Activated T-cell treated with anti-CD3 and anti-CD28 coated beads, Interleukin-2, amount 50 U/mL, for 72 hours (primary cell): ENCODE measurements at places on chromosomes 7 and 10. TPM values are rescaled to one million over a fixed set of nuclear protein-coding genes. Genes with fewer than 3 reads are reported as not detected.
A peak's percentile ranks its signal among the peaks of the same experiment; 100 is the strongest.

GRCh38 chr10:111996103-111996502 is 187.5 kb downstream of the GPAM start:
- H3K27me3 ChIP-seq, result peaks cover 12% of the 10 kb centered on the region
- no peak overlapping the region for H3K27ac ChIP-seq
- no peaks in the 10 kb centered on the region for H3K36me3 ChIP-seq

DNA sequence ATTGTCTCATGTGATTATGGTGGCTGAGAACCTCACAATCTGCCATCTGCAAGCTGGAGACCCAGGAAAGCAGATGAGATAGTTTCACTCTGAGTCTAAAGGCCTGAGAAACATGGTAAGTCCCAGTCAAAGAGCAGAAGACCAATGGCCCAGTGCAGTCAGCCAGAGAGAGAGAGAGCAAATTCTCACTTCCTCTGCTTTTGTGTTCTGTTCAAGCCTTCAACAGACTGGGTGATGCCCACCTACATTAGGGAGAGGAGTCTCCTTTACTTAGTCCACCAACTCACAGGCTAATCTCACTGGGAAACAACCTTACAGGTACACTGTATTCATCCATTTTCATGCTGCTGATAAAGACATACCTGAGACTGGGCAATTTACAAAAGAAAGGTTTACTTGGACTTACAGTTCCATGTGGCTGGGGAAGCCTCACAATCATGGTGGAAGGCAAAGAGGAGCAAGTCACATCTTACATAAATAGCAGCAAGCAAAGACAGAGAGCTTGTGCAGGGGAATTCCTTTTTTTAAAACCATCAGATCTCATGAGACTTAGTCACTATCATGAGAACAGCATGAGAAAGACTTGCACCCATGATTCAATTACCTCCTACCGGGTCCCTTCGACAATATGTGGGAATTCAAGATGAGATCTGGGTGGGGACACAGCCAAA is 4.7 kb upstream of the FRMPD2 start:
- no peaks in the 10 kb centered on the region for H3K4me1 ChIP-seq
- H3K27me3 ChIP-seq, result peaks cover 9% of the 10 kb centered on the region
- H3K36me3 ChIP-seq, result peaks cover 6% of the 10 kb centered on the region
- DNase-seq, result no peak
- H3K27ac ChIP-seq, result no peak overlapping the region
- no peak overlapping the region for H3K4me3 ChIP-seq

GRCh38 chr7:34842782-34843181 is 184.8 kb downstream of the NPSR1 start:
- no peaks in the 10 kb centered on the region for H3K36me3 ChIP-seq
- DNase-seq, result no peak
- H3K4me1 ChIP-seq, result peaks cover 9% of the 10 kb centered on the region

The EEF1AKMT2 gene
- total RNA-seq, result 29.4 TPM

- H3K36me3 ChIP-seq, result peaks cover 3% of the 10 kb centered on the region
- H3K27me3 ChIP-seq, result no peaks in the 10 kb centered on the region
- H3K27ac ChIP-seq, result peak overlapping the region; percentile 88
- peaks cover 83% of the 10 kb centered on the region for H3K4me1 ChIP-seq
- DNase-seq, result peak; percentile 83
These were observed 71.9 kb upstream of the DUSP5 start for GRCh38 chr10:110425684-110426293.

GRCh38 chr10:21751341-21752310 is 217.6 kb downstream of the MLLT10 start:
- H3K4me3 ChIP-seq, result no peak overlapping the region
- H3K4me1 ChIP-seq, result peaks cover 13% of the 10 kb centered on the region
- H3K27me3 ChIP-seq, result no peaks in the 10 kb centered on the region
- H3K27ac ChIP-seq, result no peak overlapping the region
- DNase-seq, result no peak

The OR6V1 gene
- total RNA-seq, result not detected

The TRIM4 gene
- total RNA-seq, result 38.2 TPM

DNA sequence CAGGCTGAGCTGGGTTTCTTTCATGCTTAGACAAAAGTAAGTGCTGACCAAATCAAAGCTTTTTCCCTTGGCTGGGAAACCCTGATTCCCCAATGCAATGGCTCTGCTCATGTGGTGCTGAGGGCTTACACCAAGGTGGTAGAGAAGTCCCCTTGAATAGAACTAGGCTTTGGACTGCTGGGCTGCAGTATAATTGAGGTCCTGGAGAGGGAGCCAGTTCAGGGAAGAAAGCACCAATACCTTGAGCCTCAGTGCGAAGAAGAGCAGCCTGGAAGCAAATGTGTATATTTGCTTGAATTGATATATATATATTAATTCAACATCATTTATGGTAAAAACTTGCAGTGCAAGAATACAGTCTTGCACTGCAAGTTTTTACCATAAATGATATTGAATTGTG is 391.1 kb downstream of the RPS24 start:
- H3K27ac ChIP-seq, result no peak overlapping the region
- no peak for DNase-seq
- no peak overlapping the region for H3K4me3 ChIP-seq
- peaks cover 19% of the 10 kb centered on the region for H3K27me3 ChIP-seq
- no peaks in the 10 kb centered on the region for H3K4me1 ChIP-seq
- no peaks in the 10 kb centered on the region for H3K36me3 ChIP-seq

The KCND2 gene
- total RNA-seq, result not detected

- no peak overlapping the region for H3K27ac ChIP-seq
- no peak for DNase-seq
- no peaks in the 10 kb centered on the region for H3K4me1 ChIP-seq
- no peaks in the 10 kb centered on the region for H3K27me3 ChIP-seq
These were observed 117.3 kb downstream of the BMPER start for GRCh38 chr7:34022626-34023025.

DNA sequence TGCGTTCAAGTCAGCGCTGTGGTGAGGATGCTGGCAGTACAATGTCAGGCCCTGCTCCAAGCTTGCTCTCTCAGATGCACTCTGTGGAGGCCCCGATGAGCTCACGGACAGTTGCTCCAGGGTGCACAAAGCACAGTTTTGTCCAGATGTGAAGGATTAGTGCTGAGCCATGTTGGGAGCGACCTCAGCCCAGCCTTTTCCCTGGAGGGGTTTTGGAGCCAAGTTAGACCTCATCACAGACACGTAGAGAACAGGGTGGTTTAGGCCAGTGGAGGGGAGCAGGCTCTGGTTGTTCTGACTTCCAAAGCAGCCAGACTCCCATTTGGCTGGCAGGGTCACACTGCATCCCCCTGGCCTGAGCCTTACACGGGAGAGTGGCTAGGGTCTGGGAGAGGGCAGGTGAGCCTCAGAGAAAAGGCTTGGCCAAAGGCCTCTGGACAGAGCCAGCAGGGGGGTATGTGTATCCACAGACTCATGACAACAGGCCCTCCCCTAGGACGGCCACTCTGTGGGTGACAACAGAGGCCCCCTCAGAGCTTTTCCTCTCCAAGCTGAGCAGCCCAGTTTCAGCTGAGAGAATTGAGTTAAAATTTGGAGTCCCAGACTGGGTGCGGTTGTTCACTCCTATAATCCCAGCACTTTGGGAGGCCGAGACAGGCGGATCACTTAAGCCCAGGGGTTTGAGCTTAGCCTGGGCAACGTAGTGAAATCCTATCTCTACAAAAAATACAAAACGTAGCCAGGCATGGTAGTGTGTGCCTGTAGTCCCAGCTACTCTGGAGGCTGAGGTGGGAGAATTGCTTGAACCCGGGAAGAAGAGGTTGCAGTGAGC is 4.7 kb downstream of the PLAC9 start:
- H3K27ac ChIP-seq, result no peak overlapping the region
- no peaks in the 10 kb centered on the region for H3K36me3 ChIP-seq
- peaks cover 7% of the 10 kb centered on the region for H3K4me1 ChIP-seq
- peaks cover 32% of the 10 kb centered on the region for H3K27me3 ChIP-seq
- H3K4me3 ChIP-seq, result no peak overlapping the region

- no peak overlapping the region for H3K4me3 ChIP-seq
- DNase-seq, result no peak
- no peaks in the 10 kb centered on the region for H3K27me3 ChIP-seq
- H3K27ac ChIP-seq, result no peak overlapping the region
These were observed 183.0 kb upstream of the KCND2 start for GRCh38 chr7:120089968-120090367.

The GPR15LG gene
- not detected for total RNA-seq

- no peak overlapping the region for H3K27ac ChIP-seq
- no peaks in the 10 kb centered on the region for H3K4me1 ChIP-seq
- no peak for DNase-seq
- H3K27me3 ChIP-seq, result peaks cover 38% of the 10 kb centered on the region
- H3K4me3 ChIP-seq, result no peak overlapping the region
These were observed 328.4 kb upstream of the NFE2L3 start for GRCh38 chr7:25823571-25823970.

The XPNPEP1 gene
- 75.2 TPM for total RNA-seq

The COL13A1 gene
- not detected for total RNA-seq

- no peaks in the 10 kb centered on the region for H3K27me3 ChIP-seq
- no peaks in the 10 kb centered on the region for H3K36me3 ChIP-seq
- no peak for DNase-seq
- peaks cover 21% of the 10 kb centered on the region for H3K4me1 ChIP-seq
These were observed 129.4 kb downstream of the KAT6B start for GRCh38 chr10:74955796-74956195.

- no peak overlapping the region for H3K27ac ChIP-seq
- no peaks in the 10 kb centered on the region for H3K36me3 ChIP-seq
- H3K4me3 ChIP-seq, result no peak overlapping the region
- peaks cover 5% of the 10 kb centered on the region for H3K4me1 ChIP-seq
- peaks cover 9% of the 10 kb centered on the region for H3K27me3 ChIP-seq
These were observed 98.1 kb upstream of the STK17A start for GRCh38 chr7:43484678-43485395.

- H3K27me3 ChIP-seq, result no peaks in the 10 kb centered on the region
- no peak for DNase-seq
- no peaks in the 10 kb centered on the region for H3K36me3 ChIP-seq
- no peak overlapping the region for H3K27ac ChIP-seq
- peaks cover 15% of the 10 kb centered on the region for H3K4me1 ChIP-seq
These were observed 109.4 kb downstream of the SEMA3A start for GRCh38 chr7:84085147-84085546.

DNA sequence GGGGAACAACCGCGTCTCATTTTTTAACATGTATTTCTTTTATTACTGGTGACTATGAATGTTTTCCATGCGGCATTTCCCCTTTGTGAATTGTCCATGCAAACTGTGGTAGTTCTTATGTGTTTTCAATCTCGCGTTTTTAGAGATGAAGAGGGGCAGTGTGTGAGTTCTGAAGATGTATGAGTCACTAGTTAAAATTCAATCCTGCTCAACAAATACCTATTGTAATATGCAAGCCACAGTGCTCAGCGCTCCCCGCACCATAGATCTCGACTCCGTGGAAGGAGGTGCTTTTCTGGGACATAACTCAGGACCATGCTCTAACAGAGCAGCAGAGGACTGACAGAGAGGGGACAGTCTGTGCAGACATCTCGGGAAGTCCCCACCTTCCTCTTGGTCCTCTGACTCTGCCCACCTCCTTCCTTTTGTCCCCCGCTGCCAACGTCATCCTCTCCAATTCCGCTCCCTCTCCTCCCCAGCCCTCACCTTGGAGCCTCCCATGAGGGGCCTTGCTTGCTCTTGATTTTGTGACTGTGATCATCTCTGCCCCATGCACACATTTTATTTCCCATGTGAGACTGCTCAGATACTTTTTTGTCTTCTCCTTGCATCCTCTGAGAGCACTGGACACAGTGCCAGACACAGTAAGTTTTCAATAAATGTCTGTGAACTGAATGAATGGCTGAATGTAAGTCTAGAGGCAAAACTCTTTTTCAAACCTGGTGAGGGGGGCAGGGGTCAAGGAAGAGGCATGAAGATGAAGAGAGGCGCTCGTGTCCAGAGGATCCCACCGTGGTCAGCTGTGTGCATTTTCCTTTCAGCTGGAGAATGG is 42.7 kb upstream of the PLEKHA1 start:
- H3K27ac ChIP-seq, result no peak overlapping the region
- H3K36me3 ChIP-seq, result no peaks in the 10 kb centered on the region
- H3K27me3 ChIP-seq, result peaks cover 38% of the 10 kb centered on the region
- no peak for DNase-seq
- no peak overlapping the region for H3K4me3 ChIP-seq
- peaks cover 19% of the 10 kb centered on the region for H3K4me1 ChIP-seq

The ESYT2 gene
- 68.8 TPM for total RNA-seq

- H3K4me3 ChIP-seq, result no peak overlapping the region
- H3K27ac ChIP-seq, result no peak overlapping the region
- H3K36me3 ChIP-seq, result no peaks in the 10 kb centered on the region
- no peak for DNase-seq
These were observed 258.8 kb downstream of the SNX10 start for GRCh38 chr7:26550492-26550891.

DNA sequence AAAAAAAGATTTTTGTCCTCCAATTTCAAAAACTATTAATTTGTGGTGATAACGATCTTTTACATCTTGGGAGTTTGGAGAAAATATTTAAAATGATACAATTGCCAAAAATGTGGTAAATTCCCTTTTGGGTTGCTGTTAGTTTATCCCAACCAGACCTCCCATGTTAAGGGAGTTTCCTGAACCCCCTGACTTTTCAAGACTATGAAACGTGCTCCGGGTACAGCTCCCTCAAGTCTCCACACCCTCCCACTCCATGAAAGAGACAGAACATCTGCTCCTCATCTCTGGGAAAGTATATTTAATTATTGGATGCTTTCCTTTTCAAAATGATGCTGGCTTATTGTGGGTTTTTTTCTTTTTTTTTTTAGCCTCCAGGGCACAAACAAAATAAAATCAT is 534.6 kb upstream of the NRP1 start:
- no peaks in the 10 kb centered on the region for H3K36me3 ChIP-seq
- peaks cover 27% of the 10 kb centered on the region for H3K27me3 ChIP-seq
- H3K27ac ChIP-seq, result no peak overlapping the region
- DNase-seq, result no peak
- H3K4me1 ChIP-seq, result no peaks in the 10 kb centered on the region

The IL2RA gene
- 848 TPM for total RNA-seq

The VKORC1L1 gene
- total RNA-seq, result 13.1 TPM

The SPDYE5 gene
- not detected for total RNA-seq

DNA sequence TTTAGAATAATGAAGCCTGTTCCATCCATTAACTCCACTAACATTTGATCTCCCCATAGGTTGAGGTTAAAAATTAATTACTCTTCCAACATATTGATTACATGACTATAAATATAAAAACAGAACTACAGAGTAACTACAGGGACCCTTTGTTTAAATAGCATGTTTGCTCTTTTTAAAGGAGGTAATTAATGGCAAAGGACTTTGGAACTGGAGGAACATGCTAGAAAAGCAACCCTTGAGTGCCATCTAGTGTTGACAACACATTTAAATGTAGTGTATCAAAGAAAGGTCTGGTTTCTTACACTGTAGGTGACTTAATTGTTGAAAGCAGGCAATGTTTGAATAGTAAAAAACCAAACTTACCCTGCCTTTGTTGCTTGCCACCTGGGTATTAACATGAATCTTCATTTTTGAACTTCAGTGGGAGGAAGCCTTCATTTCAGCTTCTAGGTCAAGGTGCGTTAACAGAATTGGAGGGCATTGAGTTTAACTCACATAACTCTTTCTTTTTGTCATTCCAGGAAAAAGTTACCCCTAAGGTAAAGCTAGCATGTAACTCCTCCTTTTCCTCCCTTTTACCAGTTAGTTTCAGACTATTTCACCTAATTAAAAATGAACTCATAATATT is 52.6 kb upstream of the CAPZA2 start:
- H3K27ac ChIP-seq, result no peak overlapping the region
- H3K4me3 ChIP-seq, result no peak overlapping the region
- H3K27me3 ChIP-seq, result peaks cover 7% of the 10 kb centered on the region
- DNase-seq, result peak; percentile 11
- H3K36me3 ChIP-seq, result no peaks in the 10 kb centered on the region

The PLAC9 gene
- total RNA-seq, result not detected

The COL28A1 gene
- 0.29 TPM for total RNA-seq
